ENCODE measurements at places on chromosomes 7 and 10.

DNA sequence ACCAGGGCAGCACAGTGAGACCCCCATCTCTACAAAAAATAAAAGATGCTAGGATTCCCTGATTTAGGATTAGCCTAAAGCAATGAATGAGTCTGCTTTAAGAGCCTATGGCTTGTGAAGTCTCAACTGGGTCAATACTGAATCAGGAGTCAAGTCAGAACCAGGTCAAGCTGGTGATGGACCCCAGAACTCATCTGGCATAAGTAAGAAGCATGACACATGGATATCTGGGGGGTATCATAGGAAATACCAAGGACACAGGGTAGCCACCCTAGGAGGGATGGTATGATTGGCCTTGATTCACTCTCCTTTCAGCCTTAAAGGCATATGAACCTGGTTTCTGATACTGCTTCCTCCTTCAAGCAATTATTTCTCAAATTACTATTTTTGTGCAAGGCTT is 78.4 kb upstream of the FAM133B start:
- no peak for DNase-seq

DNA sequence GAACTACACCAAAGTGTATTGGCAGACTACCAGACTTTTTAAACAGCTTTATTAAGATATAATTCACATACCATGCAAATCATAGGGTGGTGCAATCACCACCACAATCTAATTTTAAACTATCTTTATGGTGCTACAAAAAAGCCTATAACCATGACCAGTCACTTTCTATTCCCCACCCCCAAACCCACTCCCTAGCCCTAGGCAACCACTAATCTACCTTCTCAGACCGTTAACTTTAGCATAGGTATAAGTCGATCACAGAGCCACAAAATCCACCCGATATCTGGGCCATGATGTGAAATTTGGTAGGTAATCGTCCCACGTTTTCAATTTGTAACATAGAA is 536 bp upstream of the POM121 start:
- no peak for DNase-seq

GRCh38 chr10:104957178-104957841 is 316.2 kb downstream of the SORCS3 start:
- no peak for DNase-seq

- DNase-seq, result no peak
Measured at GRCh38 chr7:151336027-151336708, 5.4 kb upstream of the NUB1 start.

DNA sequence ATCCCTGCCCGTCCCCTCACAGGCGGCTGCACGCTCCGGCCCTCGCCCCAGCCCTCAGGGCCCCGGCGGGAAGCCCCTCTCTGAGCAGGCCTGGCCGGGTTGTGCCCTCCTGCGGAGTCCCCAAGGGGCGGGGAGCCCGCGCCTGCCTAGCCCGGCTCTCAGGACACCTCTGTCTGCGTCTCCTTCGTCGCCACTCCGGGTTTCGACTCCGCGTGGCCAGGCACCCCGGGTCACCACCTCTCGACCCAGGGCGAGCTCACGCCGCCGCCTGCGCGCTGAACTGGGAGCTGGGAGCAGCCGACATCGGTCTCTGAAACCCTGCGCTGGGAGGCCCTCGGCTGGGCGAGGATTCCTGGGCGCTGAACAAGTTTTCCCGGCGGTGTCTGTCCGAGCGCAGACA is 6.2 kb upstream of the OGDHL start:
- DNase-seq, result no peak

GRCh38 chr7:28362812-28363211 is 49.5 kb upstream of the CREB5 start:
- no peak for DNase-seq

- DNase-seq, result no peak
Measured at GRCh38 chr7:70678621-70679251, 453.2 kb upstream of the GALNT17 start.

DNA sequence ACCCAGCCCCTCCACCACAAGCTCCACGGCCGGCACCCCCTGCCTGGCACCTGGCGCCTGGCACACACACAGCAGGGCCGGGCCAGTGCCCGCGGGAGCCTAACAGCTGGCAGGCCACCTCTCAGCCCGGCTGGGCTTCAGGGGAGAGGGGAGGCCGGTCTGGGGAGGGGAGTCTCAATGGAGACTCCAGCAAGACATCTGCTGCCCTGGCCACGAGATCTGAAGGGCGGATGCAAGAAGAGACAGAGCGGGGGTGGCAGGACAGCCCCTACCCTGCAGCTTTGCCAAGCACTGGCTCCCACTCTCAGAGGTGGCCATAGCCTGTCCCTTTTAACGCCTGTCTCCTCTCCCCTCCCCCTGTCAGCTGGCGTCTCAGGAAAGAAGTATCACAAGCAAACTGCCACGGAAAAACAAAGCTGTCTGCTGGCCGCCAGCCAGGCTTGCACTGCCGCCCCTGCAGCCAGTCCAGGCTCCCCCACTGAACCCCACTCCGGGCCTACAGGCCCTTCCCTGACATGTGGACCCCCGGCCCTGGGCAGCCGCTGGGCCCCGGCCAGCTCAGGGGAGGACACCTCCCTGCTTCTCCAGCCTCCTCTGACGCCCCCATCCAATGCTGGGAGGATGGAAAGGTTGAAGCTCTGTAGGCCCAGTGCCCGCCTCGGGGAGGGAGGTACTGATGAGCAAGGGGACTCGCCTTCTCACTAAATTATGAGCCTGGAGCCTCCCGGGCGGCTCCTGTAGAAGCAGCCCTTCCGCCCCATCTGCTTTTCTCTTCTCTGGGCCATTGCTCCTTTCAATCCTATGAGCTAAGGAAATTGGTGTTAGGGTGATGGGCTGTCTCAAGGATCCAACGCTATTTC is 178.4 kb downstream of the ARHGAP12 start:
- DNase-seq, result no peak

GRCh38 chr10:97785731-97786130 is 13.9 kb upstream of the SFRP5 start:
- DNase-seq, result no peak

DNA sequence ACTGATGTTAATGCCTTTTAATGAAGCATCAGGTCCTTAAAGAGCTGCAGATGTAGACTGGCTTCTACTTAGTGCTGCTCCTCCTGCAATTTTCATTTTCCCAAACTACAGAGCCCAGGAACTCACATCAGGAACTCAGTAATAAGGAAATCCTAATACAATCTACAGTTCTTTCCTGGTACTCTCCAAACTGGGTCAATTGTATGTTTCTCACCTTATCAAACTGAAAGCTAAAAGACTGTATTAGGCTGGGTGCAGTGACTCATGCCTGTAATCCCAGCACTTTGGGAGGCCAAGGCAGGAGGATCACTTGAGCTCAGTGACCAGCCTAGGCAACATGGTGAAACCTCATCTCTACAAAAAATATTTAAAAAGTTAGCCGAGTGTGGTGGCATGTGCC is 54.4 kb upstream of the DNAJB12 start:
- no peak for DNase-seq

DNA sequence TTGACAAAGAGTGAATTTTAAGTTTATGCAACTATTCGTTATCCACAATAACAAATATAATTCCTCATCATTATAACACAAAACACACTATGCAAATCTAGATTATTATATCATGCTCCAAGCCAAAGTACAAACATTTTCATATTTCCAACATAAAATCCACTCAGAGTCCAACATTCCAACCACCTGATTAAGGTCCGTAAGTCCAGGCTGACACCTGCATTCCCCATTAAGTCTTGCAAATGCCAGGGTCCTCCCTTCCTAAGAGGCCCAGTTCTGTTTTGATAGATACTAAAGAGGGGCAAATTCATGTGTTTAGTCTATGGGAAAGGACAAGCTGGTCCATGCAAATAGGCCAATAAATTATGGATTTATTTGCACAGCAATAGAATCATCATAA is 206.1 kb downstream of the POU6F2 start:
- no peak for DNase-seq

- no peak for DNase-seq
Measured at GRCh38 chr10:122348512-122348911, 26.0 kb upstream of the PLEKHA1 start.

GRCh38 chr7:84801396-84801795 is 385.5 kb downstream of the SEMA3D start:
- no peak for DNase-seq

GRCh38 chr7:131646203-131646602 is 89.8 kb upstream of the PODXL start:
- no peak for DNase-seq

GRCh38 chr7:83879063-83879462 is 230.1 kb upstream of the SEMA3E start:
- DNase-seq, result no peak

GRCh38 chr7:94393246-94394108 is 1.2 kb upstream of the COL1A2 start:
- no peak for DNase-seq

GRCh38 chr10:71193516-71193915 is 18.9 kb upstream of the UNC5B start:
- no peak for DNase-seq

- DNase-seq, result no peak
Measured at GRCh38 chr10:36612436-36612835, 513.0 kb upstream of the ANKRD30A start.

GRCh38 chr10:96642530-96642929 is 55.7 kb upstream of the TM9SF3 start:
- no peak for DNase-seq

DNA sequence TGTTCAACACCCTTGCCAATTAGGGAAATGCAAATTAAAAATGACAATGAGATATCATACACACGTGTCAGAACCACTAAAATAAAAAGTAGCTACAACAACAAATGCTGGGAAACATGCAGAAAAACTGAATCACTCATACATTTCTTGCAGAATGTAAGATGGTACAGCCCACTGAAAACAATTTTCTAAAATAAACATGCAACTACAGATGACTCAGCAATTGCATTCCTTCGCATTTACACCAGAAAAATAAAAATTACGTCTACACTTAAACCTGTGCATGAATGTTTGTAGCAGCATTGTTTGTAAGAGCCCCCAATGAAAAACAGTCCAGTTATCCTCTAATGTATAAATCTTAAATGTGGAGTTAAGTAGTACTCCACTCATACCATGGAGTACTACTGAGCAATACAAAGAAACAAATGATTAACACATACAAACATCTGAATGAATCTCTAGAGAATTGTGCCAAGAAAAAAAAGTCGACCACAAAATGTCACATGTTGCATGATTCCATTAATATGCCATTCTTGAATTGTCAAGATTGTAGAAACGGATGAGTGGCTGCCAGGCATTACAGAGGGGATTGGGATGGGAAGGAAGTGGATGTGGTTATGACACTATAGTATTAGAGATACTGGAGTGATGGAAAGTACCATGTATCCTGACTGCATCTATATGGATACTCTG is 134.6 kb upstream of the NPSR1 start:
- DNase-seq, result no peak

GRCh38 chr10:88127269-88127668 is 263.8 kb downstream of the PTEN start:
- no peak for DNase-seq

DNA sequence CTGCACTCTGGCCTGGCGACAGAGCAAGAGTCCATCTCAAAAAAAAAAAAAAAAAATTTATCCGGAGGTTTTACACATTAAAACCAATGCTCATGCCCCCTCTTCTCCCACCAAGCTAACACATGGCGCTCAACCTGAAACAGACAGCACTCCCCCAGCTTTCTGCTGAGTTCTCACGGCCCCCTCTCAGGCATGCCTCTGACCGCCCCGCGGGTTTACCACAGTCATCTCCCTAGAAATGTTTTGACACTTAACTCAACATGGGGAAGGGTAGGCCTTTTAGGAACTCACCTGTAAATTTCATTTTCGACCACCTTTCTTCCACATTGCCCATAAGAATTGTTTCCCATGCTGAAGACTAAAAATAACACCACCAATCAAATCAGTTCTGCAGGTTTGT is 9.3 kb downstream of the RCC1L start:
- DNase-seq, result no peak

- no peak for DNase-seq
Measured at GRCh38 chr10:124026589-124026939, 66.8 kb downstream of the CHST15 start.

DNA sequence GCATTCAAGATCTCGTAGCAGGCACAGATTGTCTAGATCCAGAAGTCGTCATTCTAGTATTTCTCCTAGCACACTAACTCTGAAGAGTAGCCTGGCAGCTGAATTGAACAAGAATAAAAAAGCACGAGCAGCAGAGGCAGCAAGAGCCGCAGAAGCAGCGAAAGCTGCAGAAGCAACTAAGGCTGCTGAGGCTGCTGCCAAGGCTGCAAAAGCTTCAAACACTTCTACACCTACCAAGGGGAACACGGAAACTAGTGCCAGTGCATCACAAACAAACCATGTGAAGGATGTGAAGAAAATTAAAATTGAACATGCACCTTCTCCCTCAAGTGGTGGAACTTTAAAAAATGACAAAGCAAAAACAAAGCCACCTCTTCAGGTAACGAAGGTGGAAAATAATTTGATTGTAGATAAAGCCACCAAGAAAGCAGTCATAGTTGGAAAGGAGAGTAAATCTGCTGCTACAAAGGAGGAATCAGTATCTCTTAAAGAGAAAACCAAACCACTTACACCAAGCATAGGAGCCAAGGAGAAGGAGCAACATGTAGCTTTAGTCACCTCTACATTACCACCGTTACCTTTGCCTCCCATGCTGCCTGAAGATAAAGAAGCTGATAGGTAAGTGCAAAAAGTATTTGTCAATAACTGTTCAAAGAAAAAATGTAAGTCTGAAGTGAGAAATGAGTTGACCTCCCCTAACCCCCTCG is 37.7 kb downstream of the CDK13 start:
- no peak for DNase-seq

DNA sequence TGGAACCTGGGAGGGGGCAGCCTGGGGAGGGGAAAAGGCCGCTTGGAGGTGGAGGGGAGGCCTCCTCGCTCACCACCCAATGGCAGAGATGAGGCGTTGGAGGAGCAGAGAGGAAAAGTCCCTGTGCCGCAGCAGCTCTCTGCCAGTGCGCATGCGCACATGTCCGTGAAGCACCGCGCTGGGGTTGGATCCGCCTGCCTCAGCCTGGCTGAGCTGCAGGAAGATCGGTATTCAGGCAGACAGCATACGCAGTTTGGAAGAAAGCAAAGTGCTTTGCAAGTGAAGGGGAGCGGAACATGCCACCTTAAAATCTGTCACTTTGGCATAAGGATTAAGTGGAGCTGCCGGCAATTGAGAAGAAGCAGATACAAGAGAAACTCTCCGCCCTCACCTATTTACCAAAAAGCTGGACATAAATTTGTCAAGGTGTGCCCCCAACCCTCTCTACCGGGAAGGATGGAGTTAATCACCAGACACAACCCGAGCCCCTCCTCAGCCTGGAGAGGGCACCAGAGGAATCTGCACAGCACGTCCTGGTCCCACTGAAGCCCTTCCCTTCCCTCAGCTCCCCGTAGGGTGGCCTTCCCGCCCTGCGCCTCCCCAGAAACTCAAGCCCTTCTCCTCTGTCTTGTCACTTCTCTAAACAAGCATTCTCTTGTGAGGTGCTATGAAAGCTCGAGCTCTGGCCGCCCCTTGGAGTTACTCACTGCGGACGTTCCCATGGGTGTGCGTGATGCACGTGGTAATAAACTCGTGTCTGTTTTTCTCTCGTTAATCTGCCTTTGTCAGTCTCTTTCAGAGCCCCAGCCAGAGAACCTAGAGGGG is 32.2 kb upstream of the TMEM72 start:
- peak; percentile 66 for DNase-seq

DNA sequence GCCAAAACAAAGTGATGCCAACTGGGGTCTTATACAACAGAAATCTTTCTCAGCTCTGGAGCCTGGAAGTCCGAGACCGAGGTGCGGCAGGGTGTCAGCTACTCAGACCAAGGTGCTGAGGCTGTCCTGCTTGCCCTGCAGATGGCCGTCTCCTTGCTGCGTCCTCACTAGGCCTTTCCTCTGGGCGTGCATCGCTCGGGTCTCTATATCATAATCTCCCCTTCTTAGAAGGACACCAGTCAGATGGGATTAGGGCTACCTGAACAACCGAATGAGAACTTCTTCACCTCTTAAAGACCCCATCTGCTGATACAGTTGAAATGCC is 244.7 kb downstream of the EBF3 start:
- no peak for DNase-seq

All from stimulated activated CD4-positive, alpha-beta T cell treated with anti-CD3 and anti-CD28 coated beads, Interleukin-15, amount 100 ng/mL, for 1 hour (primary cell).